ENCODE measurements at places on chromosomes 7 and 10.

GRCh38 chr7:24740871-24741270, 16.4 kb downstream of the GSDME start:
- no peak for DNase-seq

GRCh38 chr10:113518415-113518814, 34.4 kb upstream of the HABP2 start:
- DNase-seq = no peak

DNA sequence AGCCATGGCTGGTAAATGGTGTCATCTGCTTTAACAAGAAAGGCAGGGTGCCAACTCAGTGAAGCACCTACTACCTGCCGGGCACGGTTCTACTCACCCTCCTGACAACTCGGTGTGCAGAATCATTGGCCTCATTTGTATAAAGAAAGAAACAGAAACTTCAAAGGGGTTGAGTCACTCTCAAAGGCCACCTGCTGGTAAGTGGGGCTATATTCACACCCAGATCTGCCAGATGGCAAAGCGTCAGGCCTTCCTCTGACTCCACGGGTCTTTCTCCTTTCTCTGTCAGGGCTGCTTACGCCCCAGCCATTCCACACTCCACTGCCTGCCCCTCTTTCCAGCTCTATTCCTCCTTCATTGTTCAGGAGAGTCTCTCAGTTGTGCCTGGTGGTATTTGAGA, 309.2 kb downstream of the GFRA1 start:
- DNase-seq = peak; percentile 2

DNA sequence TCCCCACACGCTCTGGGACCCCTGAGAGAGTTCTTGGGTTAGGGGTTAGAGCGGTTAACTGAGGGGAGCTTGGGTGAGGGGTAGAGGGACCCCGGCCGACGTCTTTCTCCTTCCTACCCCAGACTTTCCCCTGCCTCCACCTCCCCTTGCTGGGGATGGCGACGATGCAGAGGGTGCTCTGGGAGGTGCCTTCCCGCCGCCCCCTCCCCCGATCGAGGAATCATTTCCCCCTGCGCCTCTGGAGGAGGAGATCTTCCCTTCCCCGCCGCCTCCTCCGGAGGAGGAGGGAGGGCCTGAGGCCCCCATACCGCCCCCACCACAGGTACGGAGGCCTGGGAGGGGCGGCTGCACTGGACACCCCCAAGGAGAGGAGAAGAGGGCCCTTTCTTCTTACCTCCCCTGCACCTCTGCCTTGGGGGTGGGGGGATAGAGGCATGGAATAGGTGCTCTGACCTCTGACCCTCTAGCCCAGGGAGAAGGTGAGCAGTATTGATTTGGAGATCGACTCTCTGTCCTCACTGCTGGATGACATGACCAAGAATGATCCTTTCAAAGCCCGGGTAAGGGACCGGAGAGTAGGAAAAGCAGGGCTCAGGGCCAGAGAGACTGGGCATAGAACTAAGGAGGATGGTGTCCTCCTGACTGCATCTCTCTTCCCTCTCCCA, 1.1 kb downstream of the ZYX start:
- DNase-seq = no peak

Data from OCI-M1 (cell line).